T-helper 1 cell (primary cell): ENCODE measurements at places on chromosomes 1 and 21.

GRCh38 chr1:11475748-11476147, 3.2 kb upstream of the DISP3 start:
- DNase-seq, result no peak

DNA sequence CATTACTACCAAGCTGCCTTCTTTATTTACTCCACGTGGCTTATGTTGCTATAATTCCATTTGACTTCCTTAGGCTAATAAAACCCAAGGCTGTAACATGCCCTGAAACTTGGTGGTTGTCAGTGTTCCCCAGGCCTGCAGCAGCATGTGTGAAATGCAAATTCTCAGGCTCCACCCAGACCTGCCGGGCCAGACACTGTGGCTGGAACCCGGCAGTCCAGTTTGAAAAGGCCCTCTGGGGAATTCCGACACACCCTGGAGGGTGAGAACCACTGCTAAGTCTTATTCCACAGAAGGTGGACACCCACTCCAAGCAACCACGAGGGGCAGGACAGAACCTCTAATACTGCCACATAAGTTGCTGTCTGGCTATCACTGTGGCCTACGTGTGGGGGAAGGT, 41.4 kb downstream of the URB1 start:
- DNase-seq, result no peak

GRCh38 chr1:245810789-245811337, 656.1 kb downstream of the KIF26B start:
- DNase-seq, result no peak

DNA sequence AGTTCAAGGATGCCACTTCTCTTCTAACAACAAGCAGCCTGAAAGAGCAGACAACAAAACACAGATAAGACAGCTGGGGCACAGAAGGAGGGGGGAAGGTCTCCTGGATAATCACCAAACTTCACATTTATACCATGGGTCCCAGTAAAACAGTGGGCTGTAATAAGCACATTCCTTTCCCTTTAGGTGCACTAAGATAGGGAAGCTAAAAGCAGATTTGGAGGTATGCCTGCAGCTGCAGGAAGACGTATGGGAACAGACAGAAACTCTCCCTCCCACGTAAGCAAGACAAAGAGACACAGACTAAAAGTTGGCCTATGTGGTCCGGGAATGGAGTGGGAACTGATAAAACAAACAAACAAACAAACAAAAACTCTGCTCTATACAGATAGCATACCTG, 612.1 kb downstream of the MRPL39 start:
- DNase-seq, result no peak

DNA sequence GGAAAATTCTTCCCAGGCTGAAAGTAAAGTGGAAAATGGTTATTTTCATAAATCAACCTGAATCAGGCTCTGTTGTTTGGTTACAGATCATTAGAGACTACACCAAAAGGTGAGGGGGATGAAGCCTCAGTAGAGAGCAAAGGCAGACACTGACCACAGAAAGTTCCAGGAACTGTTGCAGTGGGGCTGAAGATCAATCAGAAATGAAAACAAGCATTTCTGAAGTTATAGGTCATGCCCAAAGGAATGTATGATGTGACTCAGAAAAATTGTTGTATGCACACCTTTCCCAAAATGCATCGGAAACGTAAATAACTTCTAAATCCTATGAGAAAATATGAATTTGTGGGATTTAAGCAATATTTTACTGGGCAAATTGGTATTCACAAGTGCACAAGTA, 63.3 kb downstream of the FYB2 start:
- no peak for DNase-seq
